ENCODE measurements at places on chromosomes 3 and 15.

- no peak for ATAC-seq
These were observed 665.3 kb downstream of the FHIT start for GRCh38 chr3:60585918-60586317.

DNA sequence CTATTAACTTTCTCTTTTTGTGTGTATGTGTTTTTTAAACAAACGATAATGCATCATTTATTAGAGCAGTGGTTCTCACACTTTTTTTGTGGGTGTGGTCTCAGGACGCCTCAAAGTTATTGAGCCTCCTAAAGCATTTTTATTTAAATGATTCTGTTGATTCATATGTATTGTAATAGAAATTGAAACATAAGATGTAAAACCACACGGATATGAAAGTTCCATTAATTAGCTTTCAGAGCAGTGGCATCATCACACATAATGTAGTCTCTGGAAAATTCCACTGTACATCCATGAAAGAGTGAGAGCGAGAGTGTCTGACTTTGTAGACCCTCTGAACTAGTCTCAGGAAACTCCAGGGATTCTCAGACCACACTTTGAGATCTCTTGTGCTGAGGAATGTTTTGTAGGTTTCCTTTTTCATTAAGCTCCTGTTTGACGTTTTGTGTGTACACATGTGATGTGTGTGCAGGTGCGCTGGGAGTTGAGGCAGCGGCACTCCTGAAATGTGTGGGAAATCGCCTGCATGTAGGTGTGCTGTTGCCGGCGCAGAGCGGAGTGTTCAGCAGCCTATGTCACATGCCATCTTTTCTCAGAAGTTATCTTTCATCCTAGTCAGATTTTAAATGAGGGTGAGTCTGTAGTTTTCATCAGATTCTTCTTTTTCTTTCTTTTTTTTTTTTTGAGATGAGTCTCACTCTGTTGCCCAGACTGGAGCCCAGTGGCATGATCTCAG, 5.3 kb upstream of the TRAK1 start:
- ATAC-seq: no peak

GRCh38 chr3:123138839-123139444, 62.8 kb upstream of the SEC22A start:
- peak; percentile 92 for ATAC-seq

- peak; percentile 88 for ATAC-seq
These were observed 48.6 kb downstream of the FOXL2 start for GRCh38 chr3:138898301-138898700.

GRCh38 chr3:100386437-100387074, 14.3 kb downstream of the TOMM70 start:
- ATAC-seq: peak; percentile 73

- no peak for ATAC-seq
These were observed 60.3 kb upstream of the PSMD6 start for GRCh38 chr3:64083575-64083974.

DNA sequence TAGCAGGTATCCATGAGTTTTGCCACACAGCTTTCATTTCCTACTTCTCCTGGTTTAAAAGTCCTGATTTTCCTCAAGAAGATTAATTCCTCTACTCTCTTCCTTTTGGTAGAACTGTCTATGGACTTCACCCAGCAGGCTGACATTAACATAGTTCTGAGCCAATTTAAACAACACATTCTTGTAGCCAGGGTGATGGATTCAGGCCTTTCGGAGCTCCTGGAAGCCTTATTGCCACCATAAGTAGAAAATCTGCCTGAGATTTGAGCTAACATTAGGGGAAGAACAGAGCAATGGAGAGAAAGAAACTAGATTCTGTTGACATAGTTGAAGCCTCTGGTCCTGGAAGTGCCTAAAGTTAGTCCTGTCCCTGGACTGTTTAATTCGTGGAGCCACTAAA, 449.8 kb downstream of the TAFA4 start:
- no peak for ATAC-seq

DNA sequence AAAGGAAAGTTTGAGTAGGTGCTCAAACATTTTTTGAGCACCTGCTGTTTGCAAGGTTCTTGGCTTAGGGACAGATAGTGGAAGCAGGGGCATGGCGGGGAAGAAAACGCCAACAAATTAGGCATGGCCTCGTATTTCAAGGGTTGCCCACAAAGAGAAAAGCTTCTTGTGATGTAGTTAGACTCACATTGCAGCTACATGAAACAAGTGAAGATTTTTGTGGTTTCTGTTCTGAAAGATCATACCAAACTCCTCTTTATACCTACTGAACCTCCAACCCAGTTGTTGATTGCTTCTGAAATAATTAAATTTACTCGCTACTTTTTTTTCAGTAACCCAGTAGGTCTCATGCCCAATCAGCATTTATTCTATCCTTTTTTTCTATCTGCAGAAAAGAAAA, 23.5 kb upstream of the RARB start:
- no peak for ATAC-seq

DNA sequence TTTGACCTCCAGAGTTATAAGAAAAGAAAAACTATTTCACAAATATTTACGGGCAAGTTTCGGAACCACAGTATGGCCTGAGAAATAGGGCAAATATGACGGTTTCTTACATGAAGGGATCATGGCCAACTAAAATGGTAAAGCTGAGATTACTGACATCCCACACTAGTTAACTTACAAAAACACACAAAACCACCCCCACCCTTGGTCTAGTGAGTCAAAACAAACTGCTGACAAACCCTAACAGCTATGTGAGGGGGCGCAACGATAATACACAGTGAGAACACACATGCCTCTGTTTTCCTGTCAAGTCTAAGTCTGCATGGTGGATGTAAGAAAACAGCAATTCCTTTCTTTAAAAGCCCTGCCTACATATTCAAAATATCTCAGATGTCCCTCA, 32.3 kb downstream of the CBLB start:
- no peak for ATAC-seq

Measured in SK-N-SH treated with all-trans-retinoic acid at 6 μM for 48 hours (cell line).